Left lung (tissue), 14 donors: ENCODE measurements at places on chromosomes 3 and 15. TPM values are rescaled to one million over a fixed set of nuclear protein-coding genes. Genes with fewer than 3 reads are reported as not detected.

GRCh38 chr15:54540721-54541120 lies 562.5 kb downstream of the UNC13C start:
- DNase-seq = no peak

DNA sequence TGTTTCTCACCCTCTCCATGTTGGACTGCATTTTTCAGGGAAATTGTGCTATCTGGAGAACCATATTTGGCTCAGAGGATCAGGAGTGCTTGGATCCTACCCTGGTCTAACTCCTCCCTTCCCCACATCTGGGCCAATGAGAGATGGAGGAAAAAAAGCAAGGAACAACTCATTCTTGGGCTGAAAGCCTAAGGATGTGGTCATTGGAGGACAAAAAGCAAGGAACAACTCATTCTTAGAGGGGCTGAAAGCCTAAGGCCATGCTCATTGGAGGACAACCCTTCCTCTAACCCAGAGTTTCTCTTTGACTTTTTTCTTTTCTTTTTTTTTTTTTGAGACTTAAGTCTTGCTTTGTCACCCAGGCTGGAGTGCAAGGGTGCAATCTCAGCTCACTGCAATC lies 48.6 kb upstream of the CHRNB4 start:
- no peak for DNase-seq

- no peak for DNase-seq
Measured at GRCh38 chr3:194220901-194221326, 85.0 kb downstream of the HES1 start.

- DNase-seq = peak; percentile 95
Measured at GRCh38 chr3:56683122-56683817, at the start of gene TASOR. TSS of gene TASOR (minus strand) at chr3:56683265. CDS start at chr3:56683006, 259 bp downstream.

- no peak for DNase-seq
Measured at GRCh38 chr15:74176262-74177214, 3.0 kb downstream of the ISLR start.

- no peak for DNase-seq
Measured at GRCh38 chr3:19029837-19030521, 118.3 kb upstream of the KCNH8 start.

The CSPG4 gene
- total RNA-seq = 22.5 TPM

DNA sequence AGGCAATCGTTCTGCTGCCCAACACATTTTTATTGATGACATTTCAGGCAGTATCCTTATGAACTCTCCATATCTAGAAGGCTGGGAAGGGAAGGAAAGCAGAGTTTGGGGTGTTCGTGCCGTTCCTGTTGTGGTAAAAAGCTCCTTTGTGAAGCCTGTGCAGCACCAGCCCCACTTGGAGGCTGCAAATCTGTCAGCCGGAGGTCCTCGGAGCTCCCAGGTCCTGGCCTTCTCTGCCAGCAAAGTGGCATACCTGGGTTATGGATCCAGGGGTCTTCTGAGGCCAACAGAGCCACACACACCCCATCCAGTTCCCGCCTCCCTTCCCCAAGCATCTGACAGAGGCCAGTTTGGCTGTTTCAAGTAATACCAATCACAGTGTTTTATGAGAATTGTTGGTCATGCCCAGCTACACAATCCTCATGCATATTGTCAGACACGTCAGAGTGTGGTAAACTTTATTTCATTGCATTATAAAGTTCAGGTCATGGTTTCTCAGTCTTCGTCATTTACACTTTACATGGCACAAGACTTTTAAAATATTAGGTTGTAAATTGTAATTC lies 15.9 kb upstream of the USP3 start:
- DNase-seq = no peak

GRCh38 chr3:107206141-107206540 lies 171.1 kb upstream of the CCDC54 start:
- DNase-seq = no peak

- no peak for DNase-seq
Measured at GRCh38 chr15:47614360-47615011, 102.8 kb upstream of the SEMA6D start.

- DNase-seq = no peak
Measured at GRCh38 chr15:70036585-70037291, 61.0 kb downstream of the TLE3 start.

DNA sequence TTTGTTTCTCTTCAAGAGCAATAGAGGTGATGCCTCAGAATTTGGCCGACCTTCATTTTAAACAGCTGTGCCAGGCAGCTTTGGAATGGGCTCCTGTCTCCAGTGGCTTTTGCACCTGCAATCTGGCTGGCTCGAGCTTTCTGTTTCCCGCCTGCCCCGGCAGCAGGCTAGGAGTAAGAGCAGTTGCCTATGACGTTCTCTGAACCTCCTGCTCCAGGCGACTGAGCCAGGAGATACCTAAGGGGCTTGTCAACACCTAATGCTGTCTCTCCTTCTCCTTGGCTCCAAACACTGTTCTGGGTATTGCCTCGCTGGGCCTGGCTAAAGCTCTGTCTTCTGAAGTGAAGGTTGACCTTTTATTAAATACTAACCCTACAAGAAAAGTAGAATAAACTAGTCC lies 229.9 kb downstream of the LRRN1 start:
- no peak for DNase-seq

DNA sequence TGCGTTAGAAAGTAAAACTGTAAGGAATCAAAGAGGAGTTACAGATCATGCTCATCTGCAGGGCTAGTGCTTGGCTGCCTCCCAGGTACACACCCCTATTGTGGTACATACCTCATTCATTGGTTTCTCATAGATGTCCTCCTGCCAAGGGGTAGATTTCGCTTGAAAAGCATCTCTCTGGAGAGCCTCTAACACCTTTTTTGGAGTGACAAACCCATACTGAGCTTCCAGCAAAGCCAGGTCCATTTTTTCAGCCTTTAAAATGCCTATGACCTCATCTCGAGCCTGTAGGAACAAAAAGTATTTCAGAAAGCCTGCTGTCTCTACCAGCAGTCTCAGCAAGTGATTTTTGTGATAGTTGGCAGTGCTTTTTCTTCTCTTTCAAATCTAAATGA lies 112.1 kb downstream of the CMSS1 start:
- DNase-seq = no peak

The SELENOS gene
- total RNA-seq = 62.8 TPM

DNA sequence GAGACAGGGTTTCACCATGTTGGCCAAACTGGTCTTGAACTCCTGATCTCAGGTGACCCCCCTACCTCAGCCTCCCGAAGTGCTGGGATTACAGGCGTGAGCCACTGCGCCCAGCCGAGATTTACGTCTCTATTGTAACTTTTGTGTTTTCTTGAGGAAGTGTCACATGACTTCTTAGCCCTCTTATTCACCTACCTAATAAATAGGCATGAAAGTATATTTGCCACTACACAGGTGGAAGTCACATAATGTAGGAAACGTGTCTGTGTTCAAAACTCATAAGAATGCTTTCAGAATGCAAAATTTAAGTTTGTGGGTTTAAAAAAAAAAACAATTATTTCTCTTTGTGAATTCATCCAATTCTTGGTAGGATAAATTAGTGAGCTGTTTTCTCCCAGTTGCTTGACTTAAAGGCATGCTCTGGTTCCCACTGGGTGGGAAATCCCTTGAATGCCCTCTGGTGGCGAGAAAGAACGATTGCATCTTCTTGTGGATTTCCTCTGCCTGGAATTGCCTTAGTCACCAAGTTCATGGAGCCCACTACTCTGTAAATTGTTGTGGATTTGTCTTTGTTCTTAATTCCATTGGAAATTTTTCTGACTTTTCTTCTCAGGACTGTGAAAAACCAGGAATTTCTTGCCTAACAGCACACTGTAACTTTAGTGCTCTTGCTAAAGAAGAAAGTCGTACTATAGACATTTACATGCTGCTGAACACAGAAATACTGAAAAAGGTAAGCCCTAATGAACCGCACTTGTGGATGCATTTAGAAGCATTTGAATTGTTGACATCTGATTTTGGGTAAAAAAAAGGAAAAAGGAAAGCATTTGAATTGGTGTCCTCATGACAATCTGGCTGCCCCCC lies 82.2 kb upstream of the CTDSPL start:
- DNase-seq = no peak

GRCh38 chr15:58269455-58270414 lies 131.6 kb downstream of the AQP9 start:
- no peak for DNase-seq

- no peak for DNase-seq
Measured at GRCh38 chr3:2166552-2166951, 67.9 kb downstream of the CNTN4 start.

The SLC38A3 gene
- total RNA-seq = not detected

- DNase-seq = no peak
Measured at GRCh38 chr15:88272421-88272820, 15.9 kb upstream of the NTRK3 start.

DNA sequence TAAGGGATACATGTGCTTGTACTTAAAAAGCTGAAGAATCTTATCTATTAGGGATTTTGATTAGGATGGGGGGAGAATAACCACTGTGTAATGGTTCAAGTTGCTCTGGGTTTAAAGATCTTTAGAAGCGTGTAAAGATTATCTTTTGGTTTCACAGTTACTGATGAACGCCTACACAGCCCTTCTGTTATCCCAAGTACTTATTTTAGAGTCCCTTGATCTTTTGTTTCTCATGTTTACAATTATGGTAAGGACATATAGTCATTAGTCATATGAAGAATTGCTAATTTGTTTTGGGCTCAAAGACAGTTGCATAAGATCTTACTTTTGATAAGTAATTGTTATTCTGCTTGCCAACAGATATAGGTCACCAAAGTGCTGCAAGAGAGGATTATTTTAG lies 160.1 kb downstream of the PLCL2 start:
- no peak for DNase-seq

DNA sequence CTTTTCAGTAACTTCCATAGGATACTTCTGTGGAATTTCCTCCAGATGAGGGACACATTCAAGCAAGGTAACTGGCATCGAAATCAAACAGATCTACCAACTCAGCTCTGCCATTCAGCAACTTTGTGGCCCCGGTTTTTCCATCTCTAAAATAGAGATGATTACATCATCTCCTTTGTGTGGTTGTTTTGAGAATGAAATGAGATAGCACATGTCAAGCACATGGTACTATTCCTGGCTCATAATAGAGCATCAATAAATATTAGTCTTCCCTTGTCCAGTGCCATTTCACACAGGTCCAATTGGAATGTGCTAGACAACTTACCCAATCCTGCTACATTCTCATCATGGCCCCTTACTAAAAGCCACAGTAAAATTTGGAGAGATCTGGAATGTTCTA lies 24.2 kb upstream of the TM4SF4 start:
- no peak for DNase-seq

The HIGD2B gene
- total RNA-seq = 0.24 TPM

- DNase-seq = no peak
Measured at GRCh38 chr3:192207239-192207638, 520.1 kb downstream of the FGF12 start.

DNA sequence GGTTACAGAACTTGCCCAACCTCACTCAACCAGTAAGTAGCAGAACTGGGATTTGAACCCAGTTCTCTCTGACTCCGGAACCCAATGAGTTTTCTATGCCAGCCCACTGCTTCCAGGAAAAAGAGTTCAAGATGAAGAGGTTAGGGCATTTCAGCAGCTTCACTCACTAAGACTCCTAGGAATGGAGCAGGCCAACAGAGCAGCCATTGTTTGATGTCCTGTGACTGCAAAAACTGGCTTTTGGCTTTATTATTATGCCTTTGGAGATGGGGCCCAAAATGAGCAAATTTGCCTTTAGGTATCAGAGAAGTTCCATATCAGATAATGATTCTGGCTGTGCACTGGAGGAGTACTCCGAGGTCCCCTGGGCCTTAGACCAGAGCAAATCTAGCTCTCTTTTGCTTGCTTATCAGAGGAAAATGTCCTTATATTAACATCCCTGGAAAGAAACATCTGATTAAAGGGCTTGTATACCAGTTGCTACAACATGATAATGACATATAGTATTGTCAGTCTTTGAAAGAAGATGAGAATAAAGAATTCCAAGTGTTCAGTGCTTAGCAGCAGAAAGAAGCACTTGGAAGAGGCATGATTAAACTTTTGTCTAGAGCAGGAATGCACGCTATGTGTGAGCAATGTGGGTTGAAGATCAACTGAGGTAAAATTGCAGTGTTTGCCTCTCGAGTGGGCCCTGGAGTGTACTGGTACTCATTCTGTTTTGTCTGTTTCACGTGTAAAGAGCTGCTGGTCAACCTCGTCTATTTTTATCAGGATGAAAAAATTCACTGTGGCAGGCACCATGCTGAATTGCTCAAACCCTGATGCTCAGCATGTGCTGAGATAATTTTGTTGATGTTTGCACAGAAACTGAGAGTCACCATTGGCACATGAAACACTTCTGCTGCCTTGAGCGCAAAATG lies 21.8 kb upstream of the KLHL24 start:
- no peak for DNase-seq

- no peak for DNase-seq
Measured at GRCh38 chr15:73119478-73119877, 67.2 kb downstream of the NEO1 start.

GRCh38 chr3:182315313-182315712 lies 478.0 kb upstream of the ATP11B start:
- no peak for DNase-seq

GRCh38 chr3:49378249-49378895 lies 20.2 kb upstream of the GPX1 start:
- peak; percentile 64 for DNase-seq

- DNase-seq = no peak
Measured at GRCh38 chr3:116037954-116038911, 407.1 kb downstream of the LSAMP start.

DNA sequence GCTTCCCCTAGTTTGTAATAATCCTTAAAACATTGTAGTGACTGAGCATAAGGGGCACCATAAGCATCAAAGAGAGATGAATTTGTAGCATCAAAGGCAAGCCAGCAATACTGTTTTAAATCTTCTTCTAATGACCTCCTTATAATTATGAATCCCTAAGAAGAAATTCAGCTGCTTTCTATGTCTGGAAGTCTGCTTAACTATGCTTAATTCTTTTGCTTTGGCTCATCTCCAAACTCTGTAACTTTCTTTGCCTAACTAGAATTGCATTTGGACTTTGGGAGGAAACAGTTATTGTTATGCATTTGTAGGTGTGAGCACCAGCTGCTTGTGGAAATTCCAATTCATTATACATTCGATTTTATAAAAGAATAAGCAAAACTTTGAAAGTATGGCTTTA lies 117.7 kb upstream of the SPATA16 start:
- peak; percentile 47 for DNase-seq

The AMIGO3 gene
- 0.47 TPM for total RNA-seq

The SERINC4 gene
- total RNA-seq = 0.12 TPM

The ZNF662 gene
- 7.1 TPM for total RNA-seq

GRCh38 chr3:152039887-152040286 lies 166.4 kb downstream of the SUCNR1 start:
- no peak for DNase-seq
